ENCODE measurements at places on chromosomes 3 and 15.

GRCh38 chr3:31635545-31635944 lies 102.8 kb downstream of the STT3B start:
- DNase-seq: no peak

DNA sequence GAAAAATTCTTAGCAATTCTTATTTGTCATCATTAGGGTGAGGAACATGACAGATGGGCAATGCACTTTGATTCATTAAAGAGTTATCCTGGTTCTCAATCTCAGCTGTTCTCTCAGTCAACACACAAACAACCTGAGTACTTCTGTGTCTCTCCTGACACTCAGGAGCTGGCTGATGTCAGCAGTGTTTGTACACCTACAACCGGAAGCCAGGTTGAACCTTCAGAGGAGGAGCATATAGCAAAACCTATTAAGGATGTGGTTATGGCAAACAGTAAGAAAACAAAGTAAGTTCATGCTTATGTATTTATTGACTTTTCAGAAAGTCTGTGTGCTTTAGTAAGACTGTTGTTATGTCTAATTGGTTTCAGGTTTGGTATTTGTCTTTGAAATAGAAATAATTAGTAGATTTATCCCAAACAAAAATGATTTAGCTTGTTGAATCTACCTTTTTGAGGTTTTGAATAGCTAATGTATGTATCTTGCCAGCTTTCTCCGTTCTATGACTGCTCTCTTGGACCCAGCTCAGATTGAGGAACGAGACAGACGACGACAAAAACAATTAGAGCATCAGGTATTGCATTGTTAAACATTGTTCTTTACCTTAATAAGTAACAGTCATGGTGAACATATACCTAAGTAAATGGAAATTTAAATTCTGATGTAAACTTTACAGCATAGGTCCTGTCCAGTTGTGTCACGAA lies 36.6 kb downstream of the CCDC66 start:
- no peak for DNase-seq

DNA sequence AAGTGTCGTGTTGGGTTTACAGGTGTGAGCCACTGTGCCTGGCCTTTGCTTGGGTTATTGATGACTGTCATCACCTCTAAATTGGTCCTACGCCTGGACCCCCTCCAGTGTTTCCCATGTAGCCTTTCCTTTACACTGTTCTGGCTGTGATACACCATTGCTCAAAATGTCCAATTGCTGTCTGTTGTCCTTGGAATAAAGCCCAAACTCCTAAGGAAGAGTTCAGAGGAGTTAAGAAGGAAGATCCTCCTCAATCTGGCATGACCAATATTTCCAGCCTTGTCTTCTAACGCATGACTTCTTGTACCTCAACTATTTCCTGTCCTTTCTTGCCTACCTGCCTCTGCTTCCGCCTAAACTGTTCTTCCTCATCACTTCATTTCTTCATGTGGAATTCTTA lies 113.1 kb downstream of the POLR2M start:
- DNase-seq: no peak

- no peak for DNase-seq
Observed at GRCh38 chr15:74937272-74937589, 642 bp downstream of the COX5A start.

- DNase-seq: no peak
Observed at GRCh38 chr3:159859424-159859823, 129.2 kb upstream of the IL12A start.

DNA sequence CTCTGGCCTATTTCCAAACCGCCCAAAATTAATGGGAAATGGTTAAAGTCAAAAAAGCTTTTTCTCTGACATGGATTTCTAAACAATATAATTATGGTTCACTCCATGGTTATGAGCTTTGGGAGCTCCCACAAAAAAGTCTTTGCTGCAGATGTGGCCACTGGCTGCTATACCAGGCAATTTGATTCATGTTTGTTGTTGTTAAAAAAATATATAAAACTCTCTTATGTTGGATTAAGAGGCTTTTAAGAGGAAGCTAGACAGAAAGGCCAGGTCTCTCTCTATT lies 258.6 kb downstream of the TIGIT start:
- no peak for DNase-seq

DNA sequence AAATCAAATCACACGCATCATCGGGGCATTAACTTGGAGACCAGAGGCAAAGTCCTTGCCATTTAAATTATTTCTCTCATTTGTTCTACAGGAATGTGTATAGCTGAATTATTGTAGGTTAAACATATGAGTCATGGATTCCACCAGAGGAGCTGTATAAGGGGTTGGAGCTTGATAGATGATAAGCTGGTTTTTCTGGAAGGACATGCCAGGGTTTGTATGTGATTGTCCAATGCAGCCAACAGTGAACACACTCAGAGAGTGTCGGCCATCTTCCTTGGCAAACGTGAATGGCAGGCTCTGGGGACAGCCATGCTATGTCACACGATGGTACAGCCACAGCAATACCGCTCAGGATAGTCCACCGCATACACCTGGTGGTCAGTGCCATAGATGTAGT lies 25.1 kb downstream of the SSUH2 start:
- no peak for DNase-seq

GRCh38 chr3:153026026-153026425 lies 136.0 kb upstream of the RAP2B start:
- no peak for DNase-seq

DNA sequence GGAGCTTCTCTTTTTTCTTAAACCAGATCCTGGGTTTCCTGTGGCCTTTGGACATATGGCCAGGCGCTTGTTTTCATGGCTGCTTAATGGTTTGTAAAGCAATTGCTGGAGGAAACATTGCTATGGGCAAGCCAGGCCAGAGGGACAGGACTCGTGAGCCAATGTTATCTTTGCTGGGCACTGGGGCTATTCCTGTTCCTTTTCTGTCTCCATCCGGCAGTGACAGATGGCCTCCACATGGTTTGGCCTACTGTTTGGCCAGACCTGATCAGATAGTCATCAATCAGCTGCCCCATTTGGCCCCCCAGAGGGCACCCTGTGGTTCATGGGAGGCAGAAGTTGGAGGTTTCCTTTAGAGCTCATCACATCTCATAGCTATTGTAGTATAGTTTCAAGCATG lies 326.1 kb upstream of the ROPN1 start:
- no peak for DNase-seq

GRCh38 chr3:16455966-16456365 lies 57.5 kb downstream of the RFTN1 start:
- DNase-seq: no peak

DNA sequence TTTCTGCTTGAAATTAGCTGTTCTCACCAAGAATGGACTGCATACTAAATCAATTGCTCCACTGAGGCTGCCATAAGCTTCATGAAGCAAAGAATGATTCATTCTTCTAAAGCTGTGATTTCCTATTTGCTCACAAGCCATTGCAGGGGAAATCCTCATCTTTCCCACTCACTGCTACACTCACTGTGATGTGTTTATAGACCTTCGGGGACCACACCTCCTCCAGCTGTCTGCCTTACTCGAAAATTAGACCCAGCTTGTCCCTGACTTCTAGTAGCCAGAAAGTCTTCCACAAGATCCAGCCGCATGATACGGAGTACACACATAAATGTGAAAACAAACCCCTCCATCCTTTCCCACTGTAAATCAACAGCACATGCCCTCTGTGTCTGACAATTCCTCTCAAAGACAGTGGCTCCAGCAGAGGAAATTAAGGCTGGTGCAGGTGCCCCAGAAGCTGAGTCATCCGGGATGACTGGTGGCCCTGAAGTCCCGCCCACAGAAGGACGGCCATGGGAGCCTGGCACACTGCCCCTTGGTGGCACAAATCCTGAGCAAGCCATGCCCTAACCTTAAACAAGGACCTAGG lies 172.0 kb downstream of the STT3B start:
- DNase-seq: peak; percentile 16

DNA sequence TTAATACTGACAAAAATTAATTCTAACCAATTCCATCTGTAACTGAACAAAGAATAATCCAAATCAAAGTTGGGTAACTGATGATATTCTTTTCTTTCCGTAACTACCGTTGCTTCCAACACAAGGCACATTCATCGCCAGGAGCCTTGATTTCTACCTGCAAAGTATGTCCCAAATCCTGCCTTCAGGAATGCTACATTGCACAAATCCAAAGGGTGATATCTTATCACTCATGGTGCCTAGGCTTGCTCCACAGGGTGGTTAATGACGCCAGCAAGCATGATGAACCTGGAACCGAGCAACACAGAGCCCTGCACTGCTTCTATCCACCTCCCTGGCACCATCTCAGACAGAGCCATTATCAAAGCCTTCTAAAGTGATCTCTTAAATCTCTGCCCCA lies 772.7 kb downstream of the ROBO1 start:
- no peak for DNase-seq

DNA sequence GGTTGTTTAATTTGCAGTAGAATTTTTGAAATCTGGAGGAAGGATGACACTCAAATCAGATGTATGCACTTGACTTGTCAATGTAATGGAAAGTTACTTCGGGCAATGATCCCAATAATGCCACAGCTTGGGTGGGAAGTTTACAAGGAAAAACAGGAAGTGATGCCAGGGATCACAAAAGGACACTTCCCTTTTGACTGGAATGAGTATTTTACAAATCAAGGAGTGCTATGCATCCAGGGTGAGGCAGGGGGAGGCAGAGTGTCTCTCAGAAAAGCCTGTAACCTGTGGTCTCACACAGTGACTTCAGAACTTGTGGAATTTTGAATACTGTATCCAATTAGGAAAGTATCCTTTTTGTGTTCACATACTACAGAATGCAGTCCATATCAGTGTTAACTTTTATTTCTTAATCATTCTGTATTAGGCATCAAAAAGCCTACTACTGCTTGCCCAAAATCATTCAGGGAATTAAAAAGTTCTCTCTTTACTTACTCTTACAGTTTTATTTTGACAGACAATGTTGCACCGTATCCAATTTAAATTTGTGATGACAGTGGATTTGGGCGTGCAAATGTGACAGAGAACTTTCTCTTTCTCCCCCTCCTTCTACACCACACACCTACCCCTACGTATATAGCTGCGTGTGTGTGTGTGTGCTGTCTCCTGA lies 445.1 kb downstream of the MECOM start:
- no peak for DNase-seq

- no peak for DNase-seq
Observed at GRCh38 chr3:190424478-190425439, 24.9 kb downstream of the TMEM207 start.

DNA sequence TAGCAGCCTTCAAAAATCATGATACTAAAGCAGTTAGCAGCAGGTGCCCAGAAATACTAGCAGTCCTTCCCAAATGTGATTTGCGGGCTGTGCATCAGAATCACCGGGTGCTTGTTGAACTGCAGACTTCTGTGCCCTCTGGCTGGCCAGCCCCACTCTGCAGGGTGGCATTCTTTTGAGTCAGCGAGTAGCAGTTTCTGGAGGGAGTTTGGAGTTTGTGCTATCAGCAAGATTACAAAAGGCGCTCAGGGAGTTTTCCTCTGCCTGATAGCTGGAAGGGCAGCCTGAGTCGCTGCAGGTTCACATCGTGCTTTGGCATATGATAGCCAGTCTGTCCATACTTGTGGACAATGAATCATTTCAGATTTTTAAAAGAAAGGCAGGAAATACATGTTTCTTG lies 57.6 kb downstream of the CLDN11 start:
- no peak for DNase-seq

DNA sequence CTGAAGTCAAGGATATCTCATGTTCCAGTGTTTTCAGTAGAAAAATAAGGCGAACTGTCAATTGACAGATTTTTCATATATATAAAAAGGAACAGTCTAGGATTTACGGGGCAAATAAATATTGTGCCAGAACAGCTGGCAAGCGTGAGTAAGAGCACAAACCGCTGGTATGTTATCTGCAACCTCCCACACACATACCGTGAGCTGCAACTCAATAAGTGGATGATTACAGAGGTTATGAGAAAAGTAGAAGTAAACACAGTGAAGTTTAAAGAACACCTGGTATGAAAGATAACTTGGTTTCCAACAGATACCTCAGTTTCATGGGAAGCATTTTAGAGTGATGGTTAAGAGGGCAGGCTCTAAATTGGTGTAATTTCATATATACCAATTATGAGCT lies 733.4 kb downstream of the TUSC7 start:
- no peak for DNase-seq

DNA sequence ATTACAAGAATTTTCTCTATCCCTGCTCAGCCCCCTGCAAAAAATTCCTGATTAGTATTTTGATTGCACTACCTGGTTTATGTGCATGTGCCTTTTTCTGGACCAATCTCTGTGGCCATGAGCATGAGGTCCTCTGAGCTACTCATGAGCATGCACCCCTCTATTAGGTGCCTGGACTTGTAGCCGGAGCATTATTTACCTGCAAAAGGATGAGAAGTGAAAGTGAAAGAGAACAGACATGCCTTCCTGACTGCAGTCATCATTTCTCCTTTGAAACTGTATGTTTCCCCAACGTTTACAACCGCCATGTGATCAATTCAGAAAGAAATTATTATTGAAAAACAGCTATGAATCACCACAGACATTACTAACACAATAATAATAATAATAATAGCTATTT lies 1008.8 kb downstream of the ROBO2 start:
- DNase-seq: no peak

GRCh38 chr15:40796041-40796440 lies 10.8 kb upstream of the ZFYVE19 start:
- DNase-seq: no peak

DNA sequence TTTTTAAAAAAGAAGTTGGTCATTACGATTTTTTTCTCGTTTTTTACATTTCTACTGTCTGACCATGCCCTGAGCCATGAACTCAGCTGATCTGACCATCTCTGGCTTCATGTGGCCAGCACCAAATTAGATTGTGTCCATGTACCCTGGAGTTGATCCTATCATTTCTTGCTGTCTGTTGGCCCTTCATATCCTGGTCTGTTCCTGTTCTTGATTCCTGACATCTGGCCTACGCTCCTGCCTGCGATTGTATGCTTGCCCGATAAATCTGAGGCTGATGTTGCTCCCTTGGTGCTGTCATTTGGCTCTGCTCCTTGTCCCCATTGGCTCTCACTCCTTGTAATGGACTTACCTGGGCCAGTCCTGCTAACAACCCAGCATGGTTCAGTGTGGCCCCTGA lies 89.8 kb upstream of the IGSF10 start:
- DNase-seq: no peak

- DNase-seq: no peak
Observed at GRCh38 chr3:59517388-59517787, 467.6 kb upstream of the CFAP20DC start.

DNA sequence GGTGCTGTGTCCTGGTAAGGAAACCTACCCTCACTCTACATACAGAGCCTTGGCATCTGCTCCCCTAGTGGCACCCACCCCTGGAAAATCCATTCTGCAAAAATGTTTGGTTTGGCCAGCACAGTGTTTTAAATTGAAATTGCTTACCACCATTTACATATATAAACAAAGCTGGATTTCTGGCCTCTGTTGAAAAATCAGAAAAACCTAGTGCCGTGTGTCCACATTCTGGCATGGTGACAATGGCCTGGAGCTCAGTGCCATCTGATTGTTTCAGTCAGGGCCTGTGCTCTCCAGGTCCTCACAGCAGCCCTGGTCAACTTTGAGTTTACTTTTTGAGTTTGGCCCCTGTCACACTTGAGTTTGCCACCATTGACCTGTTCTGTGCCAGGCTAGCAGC lies 2.9 kb upstream of the IL17RC start:
- no peak for DNase-seq

Measured in GOT3 (cell line).